ENCODE measurements at places on chromosomes 13 and 19.

- DNase-seq, result no peak
Observed at GRCh38 chr13:39494006-39494405, 109.0 kb downstream of the LHFPL6 start.

DNA sequence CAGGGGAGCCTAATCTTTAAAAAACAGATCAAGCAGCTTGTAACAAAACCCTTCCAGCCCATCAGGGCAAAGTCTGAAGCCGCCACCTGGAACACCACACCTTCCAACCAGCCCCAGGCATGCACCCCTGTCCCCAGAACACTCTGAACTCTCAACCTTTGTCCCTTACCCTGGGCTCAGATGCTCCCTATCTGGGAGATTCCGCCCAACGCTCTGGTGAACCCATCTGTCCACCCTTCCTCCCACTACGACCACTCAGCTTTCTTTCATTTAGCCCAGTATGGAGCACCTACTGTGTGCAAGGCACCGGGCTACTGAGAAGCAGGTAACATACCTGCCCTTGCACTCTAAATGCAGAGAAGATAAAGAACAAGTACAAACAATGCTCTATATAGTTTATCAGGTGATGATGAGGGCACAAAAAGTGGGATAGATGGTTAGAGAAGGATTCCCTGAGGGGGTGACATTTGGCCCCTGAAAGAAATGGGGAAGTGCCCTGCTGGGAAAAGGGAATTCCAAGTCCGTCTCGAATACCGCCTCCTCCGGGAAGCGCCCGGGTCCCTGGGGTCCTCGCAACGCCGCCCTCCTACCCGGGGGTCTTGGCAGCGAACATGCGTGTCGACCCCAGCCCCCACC, 629 bp downstream of the PEPD start:
- no peak for DNase-seq

GRCh38 chr19:54041969-54042606, 21.6 kb downstream of the VSTM1 start:
- no peak for DNase-seq

- DNase-seq, result no peak
Observed at GRCh38 chr19:28553005-28553404, 659.9 kb downstream of the UQCRFS1 start.

- no peak for DNase-seq
Observed at GRCh38 chr13:68697551-68697950, 1410.1 kb upstream of the ATXN8OS start.

DNA sequence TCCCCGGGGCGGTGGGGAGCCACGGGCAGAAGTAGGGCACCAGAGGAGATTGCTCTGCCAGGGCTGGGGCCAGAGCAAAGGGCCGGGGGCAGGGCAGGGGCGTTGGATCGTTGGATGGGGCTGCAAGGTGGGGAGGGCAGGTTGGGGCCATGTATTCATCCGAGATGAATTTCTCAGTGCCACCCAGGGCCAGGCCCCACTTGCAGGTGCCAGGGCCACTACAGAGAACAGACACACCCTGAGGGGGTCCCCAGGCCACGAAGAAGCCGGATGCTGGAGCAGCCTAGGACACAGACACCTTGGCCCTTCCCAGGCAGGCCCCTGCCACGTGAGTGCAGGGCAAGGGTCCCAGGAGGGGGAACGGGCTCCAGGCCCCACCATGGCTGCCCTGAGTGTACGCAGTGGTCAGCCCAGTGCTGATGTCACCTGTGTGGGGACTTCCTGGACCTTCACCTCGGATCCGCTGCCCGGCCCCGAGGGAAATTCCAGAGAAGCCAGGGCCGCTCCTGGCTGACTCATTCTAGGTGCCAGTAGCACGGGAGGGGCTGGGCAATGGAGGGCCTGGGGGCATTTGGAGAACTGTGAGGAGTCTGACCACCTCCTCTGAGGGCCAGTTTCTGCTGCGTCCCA, 9.6 kb upstream of the SBNO2 start:
- no peak for DNase-seq
